HT-29 (cell line): ENCODE measurements at places on chromosomes 13 and 19.

DNA sequence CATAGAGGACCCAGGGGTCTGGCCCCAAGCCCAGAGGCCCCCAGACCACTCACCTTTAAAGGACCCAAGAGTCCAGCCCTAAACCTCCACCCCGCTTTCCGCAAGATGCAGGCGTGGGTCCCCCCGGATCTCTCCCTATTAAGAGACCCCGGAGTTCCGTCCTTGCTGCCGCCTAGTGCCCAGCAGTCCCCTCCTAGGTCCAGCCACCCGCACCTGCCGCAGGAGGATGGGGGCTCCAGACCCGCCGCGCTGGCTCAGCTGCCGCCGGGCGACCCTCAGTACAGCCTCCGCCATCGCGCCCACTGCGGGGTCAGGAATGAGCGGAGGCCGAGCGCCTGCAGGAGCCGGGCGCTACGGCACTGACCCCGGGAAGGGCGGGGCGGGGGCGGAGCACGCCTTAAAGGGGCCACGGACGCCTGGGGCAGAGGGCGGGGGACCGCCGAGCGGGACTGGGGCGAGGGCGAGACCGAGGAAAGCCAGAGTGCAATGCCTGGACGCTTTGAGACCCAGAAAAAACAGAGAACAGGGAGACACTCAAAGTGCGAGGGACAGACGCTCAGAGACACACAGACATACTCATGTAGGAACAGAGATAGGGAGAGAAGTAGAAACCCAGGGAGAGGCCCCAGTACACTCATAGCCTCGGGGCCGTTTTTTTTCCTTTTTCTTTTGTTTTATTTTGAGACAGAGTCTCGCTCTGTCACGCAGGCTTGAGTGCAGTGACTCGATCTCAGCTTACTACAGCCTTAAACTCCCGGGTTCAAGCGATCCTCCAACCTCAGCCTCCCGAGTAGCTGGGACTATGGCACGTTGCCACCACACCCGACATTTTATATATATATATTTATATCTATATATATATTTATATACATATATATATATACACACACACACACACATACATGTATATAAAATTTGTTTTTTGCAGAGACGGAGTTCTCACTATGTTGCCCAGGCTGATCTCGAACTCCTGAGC, at the start of gene ETHE1:
Gene ETHE1, minus strand, starts transcription at position 318 of the 976 bp plus-strand sequence. Its CDS starts 24 bp downstream, at position 294.
- DNase-seq = peak; percentile 84

- peak; percentile 35 for DNase-seq
Observed at GRCh38 chr19:10230861-10231611, at the start of gene S1PR2. TSS of gene S1PR2 (minus strand) at chr19:10231331. CDS start at chr19:10224905, 6,426 bp downstream.

GRCh38 chr19:6070207-6070681, 40.1 kb downstream of the RFX2 start:
- no peak for DNase-seq

GRCh38 chr13:28819046-28819730, 951 bp upstream of the MTUS2 start:
- peak; percentile 42 for DNase-seq

- no peak for DNase-seq
Observed at GRCh38 chr19:50178859-50179537, 15.9 kb upstream of the IZUMO2 start.

GRCh38 chr13:36559375-36559774, 114.4 kb upstream of the SERTM1 start:
- no peak for DNase-seq

GRCh38 chr13:79776531-79777295, 295.8 kb downstream of the NDFIP2 start:
- no peak for DNase-seq
